HL-60 (cell line): ENCODE measurements at places on chromosomes 2 and 18.

DNA sequence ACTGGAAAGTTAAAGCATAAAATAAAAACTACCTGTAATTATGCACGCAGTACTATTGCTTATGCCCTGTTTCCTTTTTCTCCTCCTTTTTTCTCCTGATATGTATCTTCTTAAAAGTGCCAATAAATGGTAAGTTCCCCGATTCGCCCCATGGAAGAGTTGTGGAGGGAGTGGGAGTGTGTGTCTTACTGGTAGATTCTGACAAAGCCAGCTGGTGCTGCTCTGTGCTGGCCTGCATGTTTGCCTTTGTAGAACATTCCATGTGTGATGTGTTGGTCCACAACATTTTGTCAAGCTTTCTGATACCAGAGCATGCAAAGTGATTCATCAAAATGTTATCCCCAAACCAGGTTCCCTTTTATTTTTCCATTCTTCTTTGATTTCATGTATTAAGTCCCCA lies 356.9 kb upstream of the RAB12 start:
- no peak for DNase-seq

DNA sequence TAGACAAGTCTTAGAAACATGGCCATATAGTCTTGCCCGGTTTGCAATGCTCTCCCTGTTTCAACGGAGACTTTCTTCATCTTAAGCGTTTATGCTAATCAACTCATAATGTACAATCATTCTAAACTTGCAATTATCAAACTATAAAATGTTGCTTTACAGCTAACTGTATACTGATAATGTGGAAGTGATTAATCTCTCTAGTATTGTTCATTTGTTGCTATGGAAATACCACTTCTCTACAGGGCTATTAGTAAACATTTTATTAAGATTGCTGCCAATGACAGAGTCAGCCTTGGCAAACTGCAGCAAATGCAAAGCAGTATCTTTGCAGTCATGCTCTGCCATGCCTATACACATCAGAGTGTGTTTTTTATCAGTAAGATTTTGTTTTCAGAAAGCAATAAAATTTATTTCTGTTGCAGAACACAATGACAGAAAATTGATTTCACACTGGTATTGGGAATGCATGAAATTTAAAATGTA lies 1201.8 kb upstream of the CDH2 start:
- DNase-seq = no peak

DNA sequence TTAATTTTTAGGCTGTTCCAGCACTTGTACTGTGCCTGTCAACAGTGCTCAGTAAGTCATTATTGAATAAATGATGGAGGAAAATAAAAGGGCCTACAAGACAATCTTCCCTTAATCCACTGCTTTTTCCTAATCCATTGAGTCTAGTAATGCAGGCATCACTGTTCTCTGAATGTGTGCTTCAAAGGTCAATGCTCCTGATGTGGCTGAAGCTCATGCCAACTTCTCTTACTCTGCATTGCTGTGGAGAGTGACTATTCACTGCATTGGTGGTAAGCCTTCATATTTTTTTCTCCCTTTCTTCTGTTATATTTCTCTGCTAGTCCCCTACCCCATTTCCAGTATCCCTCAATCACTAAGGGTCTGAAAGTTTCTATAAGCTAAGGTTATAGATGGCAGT lies 31.9 kb upstream of the MYO1B start:
- DNase-seq = no peak

DNA sequence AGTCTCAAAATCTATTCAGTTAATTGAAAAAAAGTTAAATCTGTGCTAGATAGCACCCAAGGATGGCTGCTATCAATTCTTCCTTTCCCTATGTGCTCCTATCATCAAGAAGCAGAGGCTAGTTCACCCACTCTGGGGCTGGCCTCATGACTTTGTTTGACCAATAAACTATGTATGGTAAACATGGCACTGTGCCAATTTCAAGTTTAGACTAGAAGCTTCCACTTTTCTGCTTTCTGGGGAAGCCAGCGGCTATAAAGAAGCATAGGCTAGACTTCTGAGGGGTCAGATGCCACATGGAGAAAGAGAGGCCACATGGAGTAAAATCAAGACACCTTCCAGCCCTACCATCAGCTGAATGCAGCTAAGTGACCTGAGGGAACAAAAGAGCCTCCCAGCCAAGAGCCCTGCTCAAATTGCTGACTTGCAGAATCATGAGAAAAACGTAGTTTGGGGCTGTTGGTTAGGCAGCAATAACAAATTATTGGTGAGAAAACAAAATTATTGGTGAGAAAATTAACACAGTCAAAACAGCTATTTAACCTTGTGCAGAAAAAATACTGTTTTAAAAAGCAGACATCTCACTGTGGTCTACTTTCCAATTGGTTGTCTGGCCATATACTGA lies 86.5 kb upstream of the SLC14A2 start:
- DNase-seq = no peak

DNA sequence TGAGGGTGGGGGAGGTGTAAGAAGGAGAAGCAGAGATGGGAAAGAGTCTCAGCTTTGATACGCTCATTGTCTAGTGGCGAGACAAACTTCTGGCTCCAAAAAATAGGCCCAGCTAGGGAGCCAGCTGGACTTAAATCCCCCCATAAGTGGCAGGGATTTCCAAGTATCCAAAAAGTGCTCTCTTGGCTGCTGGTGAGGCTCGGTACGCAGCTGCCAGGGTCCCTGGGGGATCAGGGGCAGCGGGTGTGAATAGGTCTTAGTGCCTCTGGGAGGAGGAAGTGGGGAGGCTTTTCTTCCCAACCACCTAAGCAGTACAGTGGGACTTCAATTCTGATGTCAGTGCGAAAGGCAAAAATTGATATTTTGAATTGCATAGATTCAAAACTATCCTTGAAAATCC lies 73.5 kb downstream of the ALK start:
- DNase-seq = no peak

GRCh38 chr2:120634533-120634932 lies 101.1 kb upstream of the GLI2 start:
- DNase-seq = no peak

- no peak for DNase-seq
These were observed 208.4 kb upstream of the ZNF521 start for GRCh38 chr18:25560369-25560768.

DNA sequence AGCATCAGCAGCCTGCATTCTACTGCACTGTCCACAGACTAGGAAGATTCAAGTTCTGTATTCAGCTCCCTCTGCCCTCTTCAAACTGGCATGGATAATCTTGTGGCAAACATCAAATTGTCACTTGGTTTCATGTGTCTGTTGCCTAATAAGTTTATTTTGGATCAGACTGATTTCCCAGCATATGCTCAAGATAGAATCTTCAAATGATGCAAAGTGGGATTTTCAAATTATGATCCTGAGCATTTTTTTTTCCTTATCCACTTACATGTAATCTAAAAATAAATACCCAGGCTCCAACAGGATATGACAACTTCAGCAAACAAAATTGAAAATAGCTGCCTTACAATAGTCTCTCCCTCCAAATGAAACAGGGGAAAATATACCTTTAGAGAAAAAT lies 160.9 kb upstream of the VRK2 start:
- DNase-seq = no peak

GRCh38 chr2:179642462-179642861 lies 218.9 kb downstream of the ZNF385B start:
- DNase-seq = no peak

GRCh38 chr2:47512581-47513083 lies 109.7 kb downstream of the MSH2 start:
- peak; percentile 44 for DNase-seq

- DNase-seq = no peak
These were observed 16.4 kb downstream of the POU3F3 start for GRCh38 chr2:104870100-104870975.

- no peak for DNase-seq
These were observed 18.3 kb upstream of the ENOSF1 start for GRCh38 chr18:730692-731091.

GRCh38 chr2:101986376-101986775 lies 5.4 kb upstream of the IL1R2 start:
- no peak for DNase-seq

DNA sequence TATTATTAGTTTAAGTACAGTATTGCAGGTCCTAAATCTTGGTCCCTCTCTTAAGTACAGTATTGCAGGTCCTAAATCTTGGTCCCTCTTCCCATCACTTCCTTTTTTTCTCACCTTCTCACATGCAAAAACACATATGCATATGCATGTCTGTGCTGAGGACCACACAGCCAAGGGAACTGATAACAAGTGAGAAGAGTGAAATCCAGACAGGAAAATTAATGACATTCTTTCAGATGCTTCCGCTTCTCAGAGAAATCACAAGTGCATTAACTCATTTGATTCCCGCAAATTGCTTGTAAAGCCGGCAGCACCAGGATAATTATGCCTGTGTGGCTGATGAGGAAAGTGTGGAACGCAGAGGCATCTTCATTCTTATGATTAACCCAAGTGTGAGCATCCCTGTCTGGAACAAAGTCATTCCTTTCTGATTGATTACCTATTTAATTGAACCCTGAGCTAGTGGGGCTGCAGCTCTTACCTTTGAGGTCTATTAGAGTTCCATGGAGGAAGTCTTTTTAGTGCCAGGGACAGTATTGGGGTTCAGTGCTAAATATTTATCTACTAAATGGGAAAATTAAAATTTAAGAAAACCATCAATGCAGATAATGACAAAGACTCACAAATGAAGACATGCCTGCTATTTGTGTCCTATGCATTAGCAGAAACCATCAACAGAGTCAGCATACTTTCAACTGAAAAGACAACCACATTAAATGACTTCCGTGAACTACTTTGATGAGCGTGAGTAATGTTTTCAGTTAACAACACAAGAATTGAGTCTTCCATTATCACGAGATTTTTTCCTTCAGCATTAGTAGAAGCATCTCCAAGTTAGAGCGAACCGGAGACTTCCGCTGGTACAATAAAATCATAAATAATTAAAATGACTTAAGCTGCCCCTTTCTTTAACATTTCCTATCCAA lies 220.4 kb upstream of the SLC35G4 start:
- DNase-seq = no peak

- no peak for DNase-seq
These were observed 153.6 kb downstream of the MTCL1 start for GRCh38 chr18:8858888-8859511.

DNA sequence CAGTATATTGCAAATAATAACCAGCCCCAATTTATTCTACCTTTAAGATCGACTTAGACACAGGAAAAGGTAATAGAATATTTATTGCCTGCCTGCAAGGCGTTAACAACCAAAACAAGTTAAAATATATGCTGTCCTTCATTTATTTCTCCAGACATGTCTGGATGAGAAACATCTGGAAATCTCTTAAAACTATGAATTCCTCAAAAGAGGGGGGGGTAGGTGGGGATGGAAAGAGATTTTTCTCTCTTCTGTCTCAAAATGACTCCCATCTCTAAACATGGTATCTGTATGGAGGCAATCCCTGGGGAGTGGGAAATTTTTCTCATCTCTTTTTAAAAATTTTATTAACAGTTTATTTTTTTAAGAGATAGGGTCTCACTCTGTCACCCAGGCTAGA lies 113.0 kb downstream of the CDH2 start:
- DNase-seq = no peak

GRCh38 chr2:13524492-13524891 lies 807.8 kb downstream of the TRIB2 start:
- no peak for DNase-seq

DNA sequence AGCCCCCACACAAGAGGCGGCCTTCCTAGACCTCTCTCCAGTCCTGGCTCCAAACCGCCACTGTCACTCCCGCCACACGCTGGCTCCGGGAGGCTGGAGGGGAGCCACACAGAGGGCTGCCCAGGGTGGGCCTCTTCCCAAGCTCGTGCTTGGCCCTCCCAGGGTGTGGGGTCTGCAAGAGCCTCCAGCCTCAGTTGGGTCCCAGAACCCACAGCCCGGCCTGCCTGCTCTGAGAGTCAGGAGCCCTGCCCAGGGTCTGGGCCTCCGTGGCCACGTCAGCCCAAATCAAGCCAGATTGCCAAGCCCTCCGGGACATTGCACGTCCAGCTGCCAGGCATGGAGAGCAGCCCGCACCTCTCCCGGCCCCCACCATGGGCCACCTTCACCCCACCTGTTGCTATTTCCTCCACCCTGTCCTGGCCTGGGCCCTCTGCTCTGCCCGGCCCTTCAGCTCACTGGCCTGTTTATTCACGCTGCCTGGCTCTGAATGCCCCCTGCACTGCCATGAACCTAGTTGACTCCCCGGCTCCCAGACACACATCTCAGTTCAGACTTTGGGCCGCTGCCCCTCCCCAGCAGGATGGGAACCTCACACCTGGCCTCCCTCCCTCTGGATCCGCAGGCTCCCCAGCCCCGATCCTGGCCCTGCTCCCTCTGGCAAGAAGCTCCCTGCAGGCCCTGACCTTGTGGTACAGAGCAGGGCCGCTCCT lies 61.0 kb downstream of the BIN1 start:
- no peak for DNase-seq

DNA sequence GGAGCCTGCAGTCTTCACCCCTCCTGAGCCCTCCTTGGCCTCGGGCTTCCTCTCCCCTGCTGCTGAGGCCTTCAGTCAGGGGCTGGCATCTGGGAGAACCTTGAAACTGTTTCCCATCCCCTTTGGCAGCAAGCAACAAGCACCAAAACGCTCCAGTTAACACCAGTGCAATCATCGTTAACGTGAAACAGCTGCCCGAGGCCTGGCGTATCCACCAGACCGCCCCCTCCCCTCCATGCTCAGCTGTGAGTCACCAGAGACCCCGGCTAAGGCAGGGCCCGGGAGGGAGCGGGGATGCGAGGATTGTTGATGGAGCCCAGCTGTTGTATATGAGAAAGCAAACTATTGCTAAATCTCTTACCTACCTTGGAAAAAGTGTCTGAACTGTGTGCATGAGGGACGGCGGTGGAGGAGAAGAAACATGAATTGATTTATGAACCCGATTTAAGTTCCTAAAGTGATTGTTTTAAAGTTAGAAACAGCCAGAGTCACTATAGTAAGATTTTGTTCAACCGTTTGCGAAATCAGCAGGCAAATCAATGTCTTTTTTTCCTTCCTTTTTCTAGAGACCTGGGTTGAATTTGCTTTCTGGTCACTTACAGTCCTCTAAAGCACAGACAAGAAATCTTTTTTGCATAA lies 5.2 kb downstream of the ZFP36L2 start:
- peak; percentile 82 for DNase-seq

DNA sequence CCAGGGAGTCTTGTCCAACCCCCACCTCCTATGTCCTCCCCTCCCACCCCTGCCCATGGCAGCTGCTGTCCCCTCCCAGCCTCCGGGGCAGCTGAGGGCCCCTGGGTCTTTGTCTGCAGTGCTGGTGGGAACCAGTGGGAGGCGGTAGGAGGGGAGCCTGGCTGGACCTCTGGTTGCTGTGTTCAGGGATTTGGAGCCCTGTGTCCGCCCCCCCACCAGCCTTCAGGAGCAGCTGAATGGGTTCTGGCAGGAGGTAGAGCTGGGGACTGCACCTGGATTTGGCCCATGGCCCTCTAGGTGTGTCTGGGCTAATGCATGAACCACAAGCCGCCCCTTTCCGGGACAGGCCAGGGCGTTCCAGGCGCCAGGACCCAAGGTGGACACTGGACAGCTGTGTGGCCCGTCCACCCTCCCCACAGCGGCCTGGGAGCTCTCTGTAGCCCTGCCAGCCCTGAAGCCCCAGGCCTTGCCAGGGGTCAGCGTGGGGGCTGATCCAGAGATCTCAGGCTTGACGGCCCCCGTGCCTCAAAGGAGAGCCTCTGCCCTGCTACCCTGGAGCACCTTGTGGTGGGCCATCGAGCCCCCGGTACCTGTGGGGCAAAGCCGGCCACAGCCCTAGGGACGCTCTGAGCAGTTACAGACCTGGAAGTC lies 25.4 kb downstream of the GPC1 start:
- no peak for DNase-seq

GRCh38 chr2:241112592-241112991 lies 10.5 kb upstream of the MTERF4 start:
- no peak for DNase-seq

- peak; percentile 90 for DNase-seq
These were observed 97.2 kb upstream of the ZCCHC2 start for GRCh38 chr18:62425465-62426190.
